ENCODE measurements at places on chromosomes 12 and 14. TPM values are rescaled to one million over a fixed set of nuclear protein-coding genes. Genes with fewer than 3 reads are reported as not detected.

GRCh38 chr14:39109893-39110715 lies 4.0 kb upstream of the GEMIN2 start:
- DNase-seq, result no peak

- DNase-seq, result no peak
Measured at GRCh38 chr12:68326716-68327115, 5.4 kb downstream of the MDM1 start.

DNA sequence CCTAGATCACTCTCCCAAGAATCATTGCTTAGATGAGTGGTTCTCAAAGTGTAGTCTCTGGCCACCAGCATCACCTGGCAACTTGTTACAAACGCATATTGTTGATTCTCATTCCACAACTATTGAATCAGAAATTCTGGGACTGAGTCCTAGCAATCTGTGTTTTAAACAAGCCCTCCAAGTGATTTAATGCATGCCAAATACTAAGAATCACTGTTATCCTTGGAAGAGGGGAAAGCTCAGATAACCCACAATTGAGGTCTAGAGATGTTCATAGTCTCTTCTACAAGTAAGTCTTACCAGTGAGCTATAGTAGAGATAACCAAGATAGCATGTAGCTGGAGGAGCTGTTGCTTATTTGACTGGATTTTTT lies 666.6 kb downstream of the DIO2 start:
- DNase-seq, result no peak

Gene NABP2
- total RNA-seq, result 39.3 TPM

GRCh38 chr14:39912192-39913100 lies 480.2 kb upstream of the FBXO33 start:
- no peak for DNase-seq

Gene TXNDC16
- total RNA-seq, result 6.8 TPM

GRCh38 chr12:105444653-105445102 lies 114.2 kb downstream of the C12orf75 start:
- DNase-seq, result no peak

Gene TSPAN19
- not detected for total RNA-seq

DNA sequence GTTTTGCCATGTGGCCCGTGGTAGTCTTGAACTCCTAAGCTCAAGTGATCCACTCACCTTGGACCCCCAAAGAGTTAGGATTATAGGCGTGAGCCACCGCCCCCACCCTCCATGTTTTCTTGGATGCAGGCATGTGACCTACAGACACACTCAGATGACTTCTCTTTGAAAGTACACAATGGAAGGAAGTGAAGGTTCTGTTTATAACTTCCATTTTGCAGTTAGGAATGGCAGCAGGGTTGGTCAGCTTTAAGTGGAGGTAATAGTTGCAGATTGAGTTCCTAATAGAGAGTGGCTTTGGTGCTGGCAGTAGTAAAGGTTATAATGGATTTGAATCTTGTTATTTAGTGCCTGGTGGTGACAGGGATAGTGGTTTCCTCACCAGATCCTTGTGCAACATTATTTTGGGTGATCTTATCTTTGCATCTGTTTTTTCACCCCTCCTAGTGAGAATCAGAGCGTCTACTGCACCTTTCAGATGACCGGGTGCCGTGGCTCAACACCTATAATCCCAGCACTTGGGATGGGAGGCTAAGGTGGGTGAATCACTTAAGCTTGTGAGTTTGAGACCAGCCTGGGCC lies 15.3 kb downstream of the LARP4 start:
- no peak for DNase-seq

DNA sequence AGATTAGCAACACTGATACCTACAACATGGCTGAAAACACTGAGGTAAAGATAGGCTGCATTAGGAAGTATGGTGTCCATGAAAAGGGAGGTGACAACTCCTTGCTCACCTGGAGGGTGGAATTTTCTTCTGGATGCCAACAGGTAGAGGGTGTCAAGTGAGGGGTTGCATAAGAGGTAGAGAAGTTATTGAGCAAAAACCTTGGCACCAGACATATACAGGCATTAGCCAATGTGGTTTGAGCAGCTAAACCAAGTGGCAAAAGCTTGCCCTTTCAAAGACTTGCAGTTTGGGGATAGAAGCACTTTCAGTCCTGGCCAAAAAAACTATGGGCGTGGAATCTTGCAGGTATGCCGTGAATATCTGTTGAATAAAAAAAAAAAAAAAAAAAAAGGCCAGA lies 3.8 kb downstream of the RITA1 start:
- no peak for DNase-seq

DNA sequence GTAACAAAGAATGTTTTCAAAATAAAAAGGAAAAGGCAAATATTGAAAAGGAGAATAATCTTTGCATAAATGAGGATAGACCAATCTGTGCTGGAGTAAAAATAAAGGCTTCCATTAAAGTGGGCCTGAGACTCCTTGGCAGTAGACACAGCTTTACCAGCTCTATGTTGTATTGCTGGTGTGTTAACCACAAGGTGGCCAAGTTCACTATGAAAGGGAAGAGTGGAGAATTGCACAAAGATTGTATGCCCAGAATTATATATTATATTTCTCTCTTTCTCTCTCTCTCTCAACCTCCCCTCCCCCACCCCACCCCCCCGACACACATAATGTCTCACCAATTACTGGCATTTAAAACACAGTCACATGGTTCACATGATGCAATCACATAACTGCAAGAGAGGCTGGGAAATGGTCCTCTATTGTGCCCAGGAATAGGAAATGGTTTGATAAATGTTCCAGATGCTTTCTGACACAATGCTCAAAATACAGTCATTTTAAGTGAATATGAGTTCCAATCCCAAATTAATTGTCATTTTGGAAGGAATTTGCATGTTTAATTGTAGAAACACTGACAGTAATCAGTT lies 222.6 kb upstream of the SYT1 start:
- DNase-seq, result no peak

GRCh38 chr12:21788089-21788983 lies 13.8 kb upstream of the KCNJ8 start:
- DNase-seq, result peak; percentile 67

Gene FOXN4
- not detected for total RNA-seq

Gene CRIP1
- total RNA-seq, result 10.5 TPM

DNA sequence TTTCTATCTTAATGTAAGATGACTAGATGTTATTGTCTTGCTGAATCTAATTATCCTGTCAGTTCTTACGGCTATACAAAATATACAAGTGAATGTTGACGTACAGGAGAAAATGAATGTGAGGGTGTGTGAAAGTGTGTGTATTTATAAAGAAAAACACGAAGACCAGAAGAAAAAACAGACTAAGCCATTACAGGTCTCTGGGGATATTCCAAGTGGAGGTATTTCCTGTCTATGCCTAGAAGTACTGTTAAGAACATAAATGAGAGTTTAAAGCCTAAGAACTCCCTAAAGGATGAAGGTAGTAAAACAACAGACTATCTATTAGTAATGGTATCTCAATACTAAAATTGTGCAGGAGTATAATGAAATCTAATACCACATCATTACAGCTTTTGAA lies 7.6 kb downstream of the MDM1 start:
- no peak for DNase-seq

Gene PIANP
- not detected for total RNA-seq

- DNase-seq, result no peak
Measured at GRCh38 chr12:105812366-105812765, 326.4 kb downstream of the NUAK1 start.

- DNase-seq, result no peak
Measured at GRCh38 chr14:60975551-60975950, 5.3 kb downstream of the TRMT5 start.

DNA sequence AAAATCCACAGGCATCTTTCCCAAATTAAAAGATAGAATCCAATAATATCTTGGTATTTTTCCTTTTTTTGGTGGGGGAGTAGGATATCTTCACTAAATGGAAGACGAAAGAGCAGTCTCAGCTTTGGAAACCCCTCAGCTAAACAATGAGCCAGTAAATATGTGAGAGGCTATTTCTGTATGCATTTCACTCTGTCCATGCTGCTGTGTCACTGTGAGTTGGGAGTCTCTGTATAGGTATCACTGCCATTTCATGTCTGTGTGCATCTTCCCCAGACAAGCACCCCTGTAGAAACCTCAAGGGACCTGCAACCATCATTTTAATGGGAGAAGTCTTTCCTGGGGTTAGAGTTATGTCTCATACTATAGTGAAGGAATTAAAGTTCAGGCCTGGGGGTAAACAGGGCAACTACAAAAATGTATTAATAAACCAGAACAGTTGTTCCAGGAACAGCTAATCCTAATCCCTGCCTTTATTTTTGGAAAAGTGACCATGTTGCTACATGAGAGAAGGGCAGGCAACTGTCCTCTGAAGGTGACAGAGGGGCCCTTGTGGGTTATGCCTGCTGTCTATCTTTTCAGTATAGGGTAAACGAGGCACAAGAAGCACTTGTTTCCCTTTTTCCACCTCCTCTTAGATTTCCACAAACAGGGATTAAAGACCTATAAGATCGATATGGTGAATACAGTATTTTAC lies 11.3 kb upstream of the STAC3 start:
- no peak for DNase-seq

- no peak for DNase-seq
Measured at GRCh38 chr14:68945190-68945584, 33.9 kb downstream of the ACTN1 start.

Gene PMEL
- 0.35 TPM for total RNA-seq

DNA sequence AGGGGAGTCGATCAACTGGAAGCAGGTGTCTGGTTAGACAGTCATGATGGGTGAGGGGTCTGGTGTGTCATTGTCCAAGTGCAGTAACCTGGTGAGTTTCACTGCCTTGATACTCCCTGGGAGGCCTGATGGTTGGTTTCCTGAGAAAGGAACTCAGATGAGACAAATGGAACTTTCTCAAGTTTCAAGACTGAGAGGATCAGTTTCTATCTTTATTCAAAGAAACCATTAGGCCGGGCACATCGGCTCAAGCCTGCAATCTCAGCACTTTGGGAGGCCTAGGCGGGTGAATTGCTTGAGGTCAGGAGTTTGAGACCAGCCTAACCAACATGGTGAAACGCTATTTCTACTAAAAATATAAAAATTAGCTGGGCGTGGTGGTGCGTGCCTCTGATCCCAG lies 776.1 kb downstream of the AACS start:
- DNase-seq, result no peak

- no peak for DNase-seq
Measured at GRCh38 chr14:102008891-102009290, 44.5 kb downstream of the DYNC1H1 start.

Gene SLC10A1
- total RNA-seq, result not detected

DNA sequence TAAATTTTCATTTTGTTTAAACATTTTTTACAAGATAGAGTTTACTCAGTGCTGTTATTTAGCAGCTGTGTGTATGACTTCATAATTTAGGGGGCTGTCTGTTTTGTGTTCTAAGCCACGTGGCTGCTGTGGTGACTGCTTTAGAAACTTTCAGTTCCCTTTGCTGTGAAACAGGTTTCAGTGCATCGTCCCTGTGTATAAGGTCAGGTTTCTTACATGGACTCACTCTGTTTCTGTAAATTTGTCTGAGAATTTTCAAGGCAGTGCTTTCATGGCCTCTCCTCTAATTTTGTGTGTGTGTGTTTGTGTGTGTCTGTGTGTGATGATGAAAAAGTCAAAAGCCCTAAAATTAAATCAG lies 32.4 kb downstream of the BICD1 start:
- DNase-seq, result no peak

Gene BEGAIN
- total RNA-seq, result 9.4 TPM

Gene HCAR1
- 0.07 TPM for total RNA-seq
